ACHN (cell line): ENCODE measurements at places on chromosomes 4 and X.

DNA sequence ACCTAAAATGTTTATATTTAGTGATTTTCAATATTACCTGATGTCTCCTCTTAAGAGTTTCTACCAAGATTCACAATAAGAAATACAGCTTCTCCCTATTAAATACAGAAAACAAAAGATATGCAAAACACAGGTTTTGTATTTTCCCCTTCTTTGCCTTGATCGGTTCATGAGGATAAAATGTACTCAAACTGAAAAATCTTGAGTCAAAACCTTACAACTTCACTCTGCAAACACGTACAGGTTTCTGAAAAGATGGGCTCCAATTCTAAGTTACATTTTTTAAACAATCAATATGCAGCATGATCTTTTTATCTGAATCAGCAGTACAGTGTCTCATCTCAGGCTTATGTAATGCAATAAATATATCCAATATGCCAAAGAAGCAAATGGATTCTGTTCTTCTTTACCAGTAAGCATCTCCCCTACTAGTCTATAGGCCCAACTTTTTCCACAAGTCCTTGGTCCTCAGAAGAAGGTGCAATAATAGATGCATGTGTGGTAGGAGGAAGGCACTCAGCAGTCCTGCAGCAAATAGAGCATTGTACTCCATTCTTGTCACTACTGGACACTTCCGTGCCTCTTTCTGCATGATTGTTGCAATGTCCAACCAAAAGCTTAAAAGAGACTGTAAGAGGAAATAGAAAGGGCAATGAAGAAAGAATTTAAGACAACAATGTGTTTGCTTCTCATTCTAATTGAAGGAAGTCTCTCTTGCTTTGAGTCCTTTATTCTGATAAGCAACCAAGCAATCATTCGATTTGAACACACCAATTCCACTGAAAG lies 3.2 kb downstream of the MAPK10 start:
- DNase-seq = no peak

- DNase-seq = no peak
Observed at GRCh38 chr4:102629673-102630072, 128.5 kb downstream of the NFKB1 start.

- DNase-seq = no peak
Observed at GRCh38 chrX:48741834-48742233, 19.7 kb upstream of the GLOD5 start.

- DNase-seq = no peak
Observed at GRCh38 chr4:171035909-171036308, 777.3 kb upstream of the GALNTL6 start.

DNA sequence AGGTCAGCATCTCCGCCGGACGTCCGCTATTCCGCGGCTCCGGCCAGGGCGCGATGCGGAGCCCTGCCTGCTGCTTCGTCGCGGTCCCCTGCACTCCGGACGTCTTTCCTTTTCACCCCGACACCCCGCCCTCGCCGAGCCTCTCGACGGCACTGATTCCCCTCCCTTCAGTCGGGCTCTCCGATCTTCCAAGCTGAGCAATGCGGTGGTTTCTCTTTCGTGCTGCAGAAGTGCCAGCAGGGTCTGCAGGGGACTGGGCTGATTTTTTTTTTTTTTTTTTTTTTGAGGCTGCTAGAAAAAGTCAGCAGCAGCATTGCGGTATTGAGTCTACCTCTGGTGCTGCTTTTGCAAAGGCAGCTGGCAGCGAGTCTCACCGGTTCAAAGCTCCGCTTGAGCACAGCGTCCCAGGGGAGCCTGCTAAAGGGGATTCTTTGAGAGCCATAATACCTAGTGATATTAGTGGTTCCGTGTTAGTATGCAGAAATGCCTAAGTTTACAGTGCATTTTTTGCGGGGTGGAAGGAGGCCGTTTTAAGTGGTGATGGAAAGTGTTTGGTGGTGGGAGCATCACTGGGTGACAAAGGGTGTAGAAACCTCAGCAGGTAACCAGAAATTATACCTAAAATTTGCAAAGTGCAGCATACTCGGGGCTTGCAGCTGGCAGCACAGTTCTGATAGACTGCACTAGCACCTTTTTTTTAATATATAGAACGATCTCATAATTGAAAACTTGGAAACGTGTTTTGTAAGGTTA lies 969 bp downstream of the STIM2 start:
- DNase-seq = peak; percentile 75

GRCh38 chr4:120435179-120435578 lies 368.5 kb upstream of the MAD2L1 start:
- no peak for DNase-seq

DNA sequence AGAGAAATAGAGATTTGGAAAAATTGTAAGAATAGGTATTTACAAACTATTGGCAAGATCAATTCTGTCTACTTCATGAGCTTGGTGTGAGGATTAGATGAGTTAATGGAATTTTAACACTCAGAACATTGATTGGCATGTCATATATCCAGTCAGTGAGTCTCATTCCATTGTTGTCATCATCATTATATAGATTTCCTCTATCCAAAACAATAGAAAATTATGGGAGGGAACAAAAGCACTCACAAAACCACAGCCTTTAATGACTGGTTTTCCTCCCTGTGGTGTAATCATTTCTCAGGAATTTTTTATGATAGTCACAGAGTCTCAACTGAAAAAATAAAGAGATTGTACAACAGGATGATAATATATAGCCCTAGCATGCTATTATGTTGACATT lies 21.1 kb downstream of the KLHL5 start:
- DNase-seq = no peak

GRCh38 chr4:132297346-132297745 lies 851.7 kb upstream of the PCDH10 start:
- DNase-seq = no peak

- DNase-seq = no peak
Observed at GRCh38 chr4:30870513-30870912, 150.3 kb downstream of the PCDH7 start.

GRCh38 chr4:90958256-90958895 lies 831.2 kb downstream of the CCSER1 start:
- peak; percentile 65 for DNase-seq

DNA sequence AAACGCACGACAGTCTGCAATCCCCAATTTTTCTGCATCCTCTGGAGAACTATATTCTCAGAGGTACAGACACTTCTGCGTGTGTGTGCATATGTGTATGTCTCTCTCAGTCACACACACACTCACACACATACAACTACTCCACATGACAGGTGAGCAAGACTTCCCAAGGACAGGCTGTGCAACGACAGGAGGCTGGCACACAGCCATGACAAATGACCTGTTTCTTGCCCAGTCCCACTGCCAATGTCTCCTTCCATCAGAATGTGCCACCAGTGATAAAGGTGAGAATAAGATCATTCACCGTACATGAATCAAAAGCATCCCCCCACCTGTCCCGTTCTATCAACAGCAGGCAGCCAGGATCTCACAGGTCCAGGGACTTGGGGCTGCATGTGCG lies 52.4 kb downstream of the PPP2R2C start:
- DNase-seq = no peak

- no peak for DNase-seq
Observed at GRCh38 chr4:187027272-187027671, 303.6 kb upstream of the FAT1 start.

DNA sequence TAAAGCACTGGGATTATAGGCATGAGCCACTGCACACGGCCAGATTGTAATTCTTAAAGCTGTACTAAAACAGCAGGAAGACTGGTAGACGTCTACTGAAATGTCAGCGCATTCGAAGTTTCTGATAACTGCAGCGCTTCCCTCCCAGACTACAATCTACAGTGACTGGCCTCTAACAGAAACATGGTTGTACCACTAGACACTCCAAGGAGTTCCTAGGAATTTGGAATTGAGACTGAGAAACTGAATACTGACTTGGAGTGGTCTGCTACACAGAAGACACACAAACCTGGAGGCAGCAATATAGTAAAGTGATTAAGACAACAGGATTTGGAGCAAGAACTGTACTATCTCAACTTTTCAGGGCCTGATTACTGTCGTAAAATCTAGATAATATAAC lies 937 bp downstream of the HELQ start:
- peak; percentile 0 for DNase-seq

DNA sequence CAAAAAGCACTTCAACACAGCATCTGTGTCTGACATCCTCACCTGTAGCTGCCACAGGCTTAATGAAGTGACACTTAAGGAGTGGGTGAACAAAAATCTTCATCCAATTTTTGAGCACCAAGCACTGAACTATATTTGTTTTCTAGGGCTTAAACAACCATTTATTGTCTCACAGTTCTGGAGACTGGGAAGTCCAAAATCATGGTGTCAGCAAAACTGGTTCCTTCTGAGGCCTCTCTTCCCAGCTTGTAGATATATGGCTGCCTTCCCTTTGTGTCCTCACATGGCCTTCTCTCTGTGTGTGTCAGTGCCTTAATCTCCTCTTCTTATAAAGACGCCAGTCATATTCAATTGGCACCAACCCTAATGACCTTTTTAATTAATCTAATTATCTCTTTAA lies 189.2 kb upstream of the CLNK start:
- DNase-seq = no peak

DNA sequence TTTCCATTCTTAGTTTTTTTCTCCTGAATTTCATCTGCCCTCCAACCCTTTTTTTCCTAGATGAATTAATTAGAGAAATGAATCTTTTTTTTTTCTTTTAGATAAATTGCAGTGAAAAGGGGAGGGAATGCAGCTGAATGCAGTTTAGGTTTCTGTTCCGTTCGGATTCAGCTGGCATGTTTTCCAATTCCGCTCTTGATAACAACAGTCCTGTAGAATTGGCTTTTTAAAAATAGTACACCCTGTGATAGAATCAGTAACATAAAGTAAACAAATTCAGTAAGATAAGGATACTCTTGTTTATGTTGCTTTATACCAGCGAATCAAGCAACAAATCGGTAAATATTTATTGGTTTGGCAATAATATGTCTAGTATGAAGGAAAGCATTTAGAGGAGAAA lies 103.5 kb downstream of the UNC5C start:
- no peak for DNase-seq

DNA sequence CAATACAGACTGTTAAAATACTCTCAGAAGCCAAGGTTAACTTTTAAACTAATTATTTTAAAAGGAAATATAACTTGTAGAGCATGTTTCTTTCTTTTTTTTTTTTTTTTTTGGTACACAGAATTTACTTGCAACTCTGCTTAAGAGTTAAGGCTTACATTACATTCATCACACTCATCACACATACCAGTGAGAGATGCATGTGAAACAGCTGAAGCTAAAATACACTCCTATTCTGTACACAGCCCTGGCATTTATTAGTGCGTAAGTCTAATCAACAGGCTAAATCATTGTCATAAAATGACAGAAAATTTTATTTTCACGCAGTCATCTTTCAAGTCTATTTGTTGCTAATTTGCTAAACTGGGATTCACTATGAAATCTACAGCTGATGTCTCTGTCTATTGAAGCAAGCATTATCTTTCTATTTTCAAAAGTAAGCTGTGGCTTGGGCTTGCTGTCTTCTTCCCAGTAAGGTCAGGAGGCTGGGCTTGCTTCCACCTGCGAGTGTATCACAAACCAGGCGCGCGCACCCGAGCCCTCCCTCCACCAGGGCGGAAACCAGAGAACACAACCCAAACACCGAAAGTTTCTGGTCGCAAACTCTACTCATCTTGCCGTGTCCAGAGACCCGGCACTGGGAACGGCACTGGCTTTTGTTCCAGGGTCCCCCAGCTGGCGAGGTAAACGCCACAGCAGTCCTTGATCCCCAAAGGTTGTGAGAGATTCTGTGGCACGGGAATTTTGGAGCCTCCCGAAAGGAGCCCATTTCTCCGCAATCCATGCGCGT lies 3.9 kb downstream of the MAML3 start:
- DNase-seq = peak; percentile 24

- DNase-seq = no peak
Observed at GRCh38 chr4:187603093-187604025, 392.2 kb upstream of the ZFP42 start.

GRCh38 chrX:120358737-120359456 lies 3.0 kb upstream of the ATP1B4 start:
- peak; percentile 0 for DNase-seq

- DNase-seq = no peak
Observed at GRCh38 chr4:102447413-102447812, 53.7 kb upstream of the NFKB1 start.

DNA sequence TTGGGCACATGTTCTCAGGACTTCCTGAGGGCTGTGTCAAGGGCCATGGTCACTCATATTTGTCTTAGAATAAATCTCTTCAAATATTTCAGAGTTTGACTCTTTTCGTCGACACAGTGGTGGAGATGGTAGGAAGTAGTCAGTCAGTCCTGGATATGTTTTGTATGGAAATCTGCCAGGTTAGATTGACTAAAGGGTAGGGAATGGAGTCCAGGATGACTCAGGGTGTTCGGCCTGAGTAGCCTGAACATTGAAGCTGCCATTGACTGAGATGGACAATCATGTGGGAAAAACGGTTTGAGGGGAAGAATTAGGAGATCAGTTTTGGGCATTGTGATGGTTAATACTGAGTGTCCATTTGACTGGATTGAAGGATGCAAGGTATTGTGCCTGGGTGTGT lies 177.1 kb upstream of the CENPE start:
- DNase-seq = no peak
